ENCODE measurements at places on chromosomes 2 and 18.

DNA sequence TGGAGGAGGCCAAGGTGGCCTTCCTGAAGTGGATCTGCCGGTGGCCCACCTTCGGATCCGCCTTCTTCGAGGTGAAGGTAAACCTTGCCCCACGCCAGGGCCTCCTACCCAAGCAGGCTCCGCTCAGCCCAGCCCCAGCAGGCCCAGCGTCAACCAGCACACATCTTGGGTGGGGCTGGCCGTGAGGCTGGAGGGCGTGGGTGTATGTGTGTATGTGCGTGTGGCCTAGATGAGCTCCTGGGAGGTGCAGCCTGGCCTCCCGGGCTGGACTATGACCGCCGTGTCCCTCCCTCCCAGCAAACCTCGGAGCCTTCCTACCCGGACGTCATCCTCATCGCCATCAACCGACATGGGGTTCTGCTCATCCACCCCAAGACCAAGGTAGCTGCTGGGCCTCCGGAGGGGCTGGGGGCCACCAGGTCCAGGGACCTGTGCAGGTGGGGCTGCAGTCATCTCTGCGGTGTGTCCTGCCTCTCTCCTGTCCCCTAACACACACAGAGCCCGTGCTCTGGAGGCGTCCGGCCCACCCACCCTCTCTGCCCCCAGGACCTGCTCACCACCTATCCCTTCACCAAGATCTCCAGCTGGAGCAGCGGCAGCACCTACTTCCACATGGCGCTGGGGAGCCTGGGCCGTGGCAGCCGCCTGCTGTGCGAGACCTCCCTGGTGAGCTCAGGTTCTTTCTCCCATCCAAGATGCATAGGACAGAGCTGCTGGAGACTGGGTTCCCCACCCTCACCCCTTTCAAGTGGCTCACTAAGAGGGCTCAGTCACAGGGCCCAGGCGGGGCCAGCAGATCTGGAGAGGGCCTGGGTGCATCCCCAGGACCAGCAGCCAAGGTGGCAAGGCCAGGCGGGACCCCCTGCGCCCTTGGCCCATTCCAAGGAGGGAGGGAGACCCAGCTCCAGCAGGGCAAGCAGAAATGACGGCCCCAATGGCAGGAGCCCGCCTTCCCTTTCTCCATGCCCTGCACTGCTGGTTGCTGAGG, 9.4 kb upstream of the GPR17 start:
- DNase-seq = no peak

DNA sequence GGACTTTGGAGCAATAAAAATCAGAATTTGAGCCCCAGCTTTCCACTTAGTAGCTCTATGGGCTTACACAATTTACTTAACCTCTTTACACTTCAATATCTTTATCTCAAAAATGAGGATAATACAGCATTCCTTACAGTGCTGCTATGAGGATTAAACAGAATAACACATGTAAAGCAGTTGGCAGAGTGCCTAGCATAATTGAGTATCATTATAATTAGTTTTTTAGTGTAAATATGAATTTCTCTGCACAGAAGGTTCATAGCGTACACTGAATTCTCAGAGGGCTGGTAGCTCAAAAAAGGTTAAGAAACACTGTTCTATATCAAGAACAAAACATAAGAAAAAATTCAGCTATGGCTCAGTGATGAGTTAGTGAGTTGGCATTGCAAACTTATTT, 190.4 kb upstream of the CYP26B1 start:
- no peak for DNase-seq

- no peak for DNase-seq
Measured at GRCh38 chr18:8860845-8861642, 155.7 kb downstream of the MTCL1 start.

DNA sequence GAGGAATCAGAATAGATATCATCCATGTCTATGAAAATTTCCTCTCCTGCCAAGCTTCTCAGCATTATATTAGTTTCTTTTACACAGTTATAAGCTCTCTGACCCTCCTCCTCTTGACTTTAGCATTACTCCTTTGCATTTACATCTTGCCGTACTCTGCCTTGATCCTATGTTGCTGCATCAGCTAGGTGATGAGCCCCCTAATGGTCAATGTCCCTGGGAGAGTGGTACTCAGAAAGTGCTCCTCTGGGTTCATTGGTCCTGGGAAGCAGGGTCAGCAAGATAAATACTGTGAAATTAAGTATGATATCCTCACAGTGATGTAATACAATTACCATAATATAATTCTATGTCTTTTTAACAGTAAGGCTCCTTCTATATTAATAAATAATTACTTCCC, 74.1 kb downstream of the PKP4 start:
- no peak for DNase-seq

GRCh38 chr2:164840458-164840929, 1.1 kb downstream of the COBLL1 start:
- no peak for DNase-seq

- DNase-seq = no peak
Measured at GRCh38 chr2:21310493-21310892, 186.7 kb downstream of the TDRD15 start.

GRCh38 chr2:57981083-57981768, 65.4 kb upstream of the VRK2 start:
- no peak for DNase-seq

- DNase-seq = no peak
Measured at GRCh38 chr18:70195014-70195614, 10.4 kb downstream of the RTTN start.

- DNase-seq = peak; percentile 13
Measured at GRCh38 chr2:42722320-42723190, 41.4 kb downstream of the OXER1 start.

Measured in GDM1 (cell line).